ENCODE measurements at places on chromosomes 12 and 14.

DNA sequence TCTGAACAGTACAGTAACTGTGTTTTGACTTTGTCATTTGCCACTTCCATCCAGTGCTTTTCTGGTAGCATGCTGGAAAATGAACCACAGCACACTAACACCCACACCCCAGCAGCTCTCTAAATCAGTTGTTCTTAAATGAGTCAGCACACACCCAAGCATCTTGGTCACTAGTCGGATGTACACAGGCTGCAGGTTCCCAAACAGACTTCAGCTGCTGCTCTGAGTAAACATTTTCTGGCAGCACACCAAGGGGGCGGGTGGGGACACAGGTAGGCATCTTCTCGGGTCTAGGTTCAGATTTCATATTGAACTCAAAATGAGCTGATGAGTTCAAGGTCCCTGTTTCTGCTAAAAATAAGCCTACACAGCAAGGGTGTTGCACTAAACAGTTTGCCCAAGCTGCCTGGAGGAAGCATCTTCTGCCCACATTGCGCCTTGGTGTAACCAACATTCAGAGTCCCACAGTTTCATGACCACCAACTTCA lies 39.8 kb downstream of the IFNG start:
- DNase-seq, result no peak

DNA sequence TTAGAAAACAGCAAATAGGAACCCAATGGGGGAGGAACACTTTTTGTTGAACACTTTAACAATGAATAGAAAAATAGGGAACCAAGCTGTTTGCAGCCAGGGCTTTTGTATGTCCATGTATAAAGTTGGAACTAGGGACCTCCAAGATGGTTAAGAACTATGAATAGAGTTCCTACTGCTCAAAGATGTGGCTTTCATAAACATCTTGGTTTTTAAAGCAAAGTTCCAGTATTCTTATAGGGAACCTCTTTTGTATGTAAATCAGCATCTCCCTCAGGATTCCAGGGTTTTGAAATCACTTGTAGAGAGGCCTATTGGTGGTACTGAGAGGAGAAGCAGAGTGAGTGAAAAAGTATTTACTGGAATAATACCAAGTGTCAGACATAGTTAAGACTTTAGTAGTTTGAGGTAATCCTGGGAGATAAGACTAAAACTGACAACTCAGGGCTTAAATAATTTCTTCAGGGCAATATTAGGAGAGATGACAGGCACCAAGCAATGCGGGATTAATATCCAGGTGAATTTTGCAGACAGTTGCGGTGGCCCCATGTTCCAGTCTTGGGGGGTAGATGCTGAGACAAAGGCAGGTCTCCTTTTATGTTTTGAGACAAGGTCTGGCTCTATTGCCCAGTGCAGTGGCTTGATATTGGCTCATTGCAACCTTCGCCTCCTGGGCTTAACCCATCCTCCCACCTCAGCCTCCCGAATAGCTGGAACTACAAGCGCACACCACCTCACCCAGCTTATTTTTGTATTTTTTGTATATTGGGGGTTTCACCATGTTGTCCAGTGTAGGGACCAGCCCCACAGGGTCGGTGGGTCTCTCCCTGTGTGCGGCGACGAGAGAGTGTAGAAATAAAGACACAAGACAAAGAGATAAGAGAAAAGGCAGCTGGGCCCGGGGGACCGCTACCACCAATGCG lies 10.4 kb upstream of the EID3 start:
- DNase-seq, result no peak

DNA sequence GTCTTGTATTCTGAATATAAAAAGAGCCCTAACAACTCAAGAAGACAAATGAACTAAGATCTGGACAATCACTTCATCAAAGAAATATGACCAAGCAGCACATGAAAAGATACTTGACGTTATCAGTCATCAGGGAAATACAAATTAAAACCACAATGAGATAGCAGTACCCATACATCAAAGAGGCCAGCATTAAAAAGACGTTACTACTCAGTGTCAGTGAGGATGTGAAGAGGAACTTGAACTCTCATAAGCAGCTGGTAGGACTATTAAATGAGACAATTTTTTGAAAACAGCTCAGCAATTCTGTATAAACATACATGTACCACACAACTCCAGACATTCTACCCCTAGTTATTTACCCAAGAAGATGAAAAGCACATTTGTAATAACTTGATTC lies 55.9 kb downstream of the FERMT2 start:
- DNase-seq, result no peak

- DNase-seq, result no peak
Observed at GRCh38 chr14:59245809-59246295, 57.4 kb downstream of the DAAM1 start.

- DNase-seq, result no peak
Observed at GRCh38 chr12:50066402-50066801, 9.0 kb downstream of the ASIC1 start.

DNA sequence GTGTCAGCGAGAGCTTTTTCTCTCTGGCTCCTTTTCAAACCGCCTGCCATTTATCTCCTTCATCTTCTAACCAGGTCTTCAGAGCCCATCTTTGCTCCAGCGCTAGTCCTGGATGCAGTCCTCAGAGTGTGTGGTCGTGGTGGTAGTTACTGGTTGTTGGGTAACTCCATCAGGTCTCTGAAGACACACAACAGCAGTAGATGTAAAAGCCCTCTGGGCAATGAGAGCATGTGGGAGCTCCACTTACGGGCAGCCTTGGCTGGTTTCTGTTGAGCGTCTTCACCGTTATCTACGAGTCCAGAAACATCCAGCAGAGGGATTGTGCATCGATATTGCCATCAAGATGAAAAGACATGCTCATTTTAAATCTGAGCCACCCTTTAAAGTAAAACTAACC lies 61.2 kb downstream of the FBXL14 start:
- DNase-seq, result no peak
